ENCODE measurements at places on chromosomes 2 and 18.

DNA sequence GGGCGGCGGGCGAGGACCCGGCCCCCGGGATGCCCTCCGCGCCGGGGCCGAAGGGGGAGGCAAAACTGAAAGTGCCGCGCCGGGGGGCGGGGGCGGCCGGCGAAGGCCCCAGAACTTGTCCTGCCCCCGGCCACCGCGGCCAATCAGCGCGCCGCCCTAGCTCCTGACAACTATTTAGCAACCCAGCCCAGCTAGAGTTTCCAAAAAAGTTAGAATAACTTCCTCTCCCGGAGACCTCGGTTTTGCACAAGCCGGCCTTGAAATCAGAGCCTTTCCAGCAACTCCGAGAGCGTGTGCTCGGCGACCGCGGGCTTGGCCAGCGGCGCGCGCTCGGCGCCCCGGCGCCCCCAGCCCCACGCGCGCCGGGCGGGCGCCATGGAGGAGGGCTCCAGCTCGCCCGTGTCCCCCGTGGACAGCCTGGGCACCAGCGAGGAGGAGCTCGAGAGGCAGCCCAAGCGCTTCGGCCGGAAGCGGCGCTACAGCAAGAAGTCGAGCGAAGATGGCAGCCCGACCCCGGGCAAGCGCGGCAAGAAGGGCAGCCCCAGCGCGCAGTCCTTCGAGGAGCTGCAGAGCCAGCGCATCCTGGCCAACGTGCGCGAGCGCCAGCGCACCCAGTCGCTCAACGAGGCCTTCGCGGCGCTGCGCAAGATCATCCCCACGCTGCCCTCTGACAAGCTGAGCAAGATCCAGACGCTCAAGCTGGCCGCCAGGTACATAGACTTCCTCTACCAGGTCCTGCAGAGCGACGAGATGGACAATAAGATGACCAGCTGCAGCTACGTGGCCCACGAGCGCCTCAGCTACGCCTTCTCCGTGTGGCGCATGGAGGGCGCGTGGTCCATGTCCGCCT is at the start of gene TWIST2:
Gene TWIST2 (plus strand): TSS at position 245 of the 850 bp plus-strand sequence. CDS start 131 bp downstream, at position 376.
- DNase-seq, result no peak

GRCh38 chr2:28172114-28172898 is 220.4 kb upstream of the FOSL2 start:
- no peak for DNase-seq

DNA sequence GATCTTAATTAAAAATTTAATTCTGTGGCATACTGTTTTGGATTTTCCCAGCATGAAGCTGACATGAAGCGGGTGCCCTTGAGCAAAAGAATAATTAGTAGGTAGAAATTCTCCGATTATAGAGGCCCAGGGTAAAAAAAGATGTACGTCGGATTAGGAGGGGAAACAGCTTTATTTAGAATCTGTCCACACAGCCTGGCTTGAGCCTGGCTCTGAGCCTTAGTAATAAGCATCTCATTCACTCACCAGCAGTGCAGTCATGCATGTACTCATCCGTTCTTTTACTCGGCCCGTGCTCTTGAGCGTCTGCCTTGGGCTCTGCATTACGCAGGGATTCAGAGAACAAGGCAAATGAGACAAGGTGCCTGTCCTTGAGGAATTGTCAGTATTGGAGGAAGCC is 219.3 kb downstream of the AGAP1 start:
- no peak for DNase-seq

- DNase-seq, result no peak
Measured at GRCh38 chr2:155062922-155063258, 364.4 kb downstream of the KCNJ3 start.

DNA sequence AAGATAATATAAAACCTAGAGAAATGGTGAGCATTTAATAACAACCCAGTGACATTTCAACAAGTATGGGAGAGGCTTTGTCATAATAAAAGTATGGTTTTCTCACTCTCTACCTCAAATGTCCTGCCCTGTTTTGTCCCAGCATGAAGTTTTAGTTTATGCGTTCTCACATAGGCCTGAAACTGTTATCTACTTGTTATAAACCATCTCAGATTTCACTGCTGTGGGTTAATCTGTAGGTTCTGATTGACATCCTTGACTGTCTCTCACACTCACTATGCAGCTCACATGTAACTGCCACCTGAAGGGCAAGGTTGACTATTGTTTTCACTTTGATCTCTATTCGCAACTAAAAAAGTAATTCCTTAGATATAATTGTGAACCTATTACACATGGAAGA is 44.9 kb downstream of the ZEB2 start:
- no peak for DNase-seq

DNA sequence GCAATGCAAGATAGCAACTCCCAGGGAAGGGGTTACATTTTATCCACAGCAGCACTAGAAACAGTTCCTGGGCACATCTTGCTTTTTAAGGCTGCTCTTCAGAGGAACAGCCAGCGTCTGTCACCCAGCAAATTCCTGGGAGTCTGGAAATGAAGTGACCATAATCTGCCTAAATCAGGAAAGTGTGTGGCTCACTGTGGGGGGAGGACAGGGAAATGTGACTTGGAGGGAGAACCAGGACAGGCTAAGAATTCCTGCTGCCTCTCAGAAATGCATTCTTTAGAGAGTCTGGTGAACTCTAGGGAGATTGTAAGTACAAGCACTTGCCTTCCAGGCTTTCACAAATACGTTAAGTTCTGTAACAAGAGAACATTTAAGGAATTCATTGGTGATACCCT is 364.3 kb upstream of the SPHKAP start:
- no peak for DNase-seq

- DNase-seq, result no peak
Measured at GRCh38 chr2:139099721-139100120, 319.5 kb upstream of the NXPH2 start.

DNA sequence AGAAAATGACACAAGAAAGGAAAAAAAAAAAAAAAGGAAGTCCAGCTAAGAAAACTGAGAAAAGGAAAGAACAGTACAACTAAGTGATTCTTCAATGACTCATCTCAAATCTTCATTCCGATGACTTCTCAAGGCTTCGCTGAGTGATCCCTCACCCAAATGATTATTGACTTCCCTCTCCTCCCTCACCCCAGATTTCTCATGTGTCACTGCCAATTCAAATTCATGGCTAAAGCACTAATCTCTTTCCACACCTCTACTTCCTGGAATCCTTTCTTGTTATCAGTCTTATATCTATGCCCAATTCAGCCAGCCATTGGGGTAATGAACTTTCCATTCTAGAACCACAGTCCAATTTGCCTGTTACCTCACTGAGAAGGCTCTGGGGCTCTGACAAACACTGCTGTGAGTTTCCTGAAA is 7.2 kb upstream of the ABCB11 start:
- DNase-seq, result no peak

DNA sequence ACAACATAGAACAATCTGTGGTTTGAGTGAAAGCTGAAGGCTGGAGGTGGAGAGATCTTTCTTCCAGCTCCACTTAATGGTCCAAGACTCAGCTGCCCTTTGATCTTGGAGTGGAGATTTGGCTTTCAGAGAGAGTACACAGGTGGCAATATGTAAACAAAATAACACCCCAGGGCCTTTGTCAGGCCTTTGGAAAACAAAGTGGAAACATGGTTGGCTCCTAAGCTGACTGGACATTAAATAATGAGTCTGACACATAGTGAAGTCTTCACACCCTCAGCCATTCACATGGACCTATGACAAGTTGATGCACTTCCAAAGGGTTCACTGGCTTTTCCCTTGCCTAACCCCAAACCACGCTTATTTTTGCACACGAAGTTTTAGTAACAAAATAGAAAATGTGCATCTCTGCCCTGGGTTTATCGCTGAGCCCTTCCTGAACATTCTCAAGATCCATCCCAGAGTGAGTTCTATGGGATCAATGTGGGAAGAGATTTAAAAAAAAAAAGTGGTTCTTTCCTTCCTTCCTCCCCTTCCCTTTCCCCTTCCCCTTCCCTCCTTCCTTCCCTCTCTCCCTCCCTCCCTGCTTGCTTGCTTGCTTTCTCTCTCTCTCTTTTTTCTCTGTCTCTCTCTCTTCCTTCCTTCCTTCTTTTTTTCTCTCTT is 201.3 kb upstream of the NT5C1B start:
- DNase-seq, result no peak

DNA sequence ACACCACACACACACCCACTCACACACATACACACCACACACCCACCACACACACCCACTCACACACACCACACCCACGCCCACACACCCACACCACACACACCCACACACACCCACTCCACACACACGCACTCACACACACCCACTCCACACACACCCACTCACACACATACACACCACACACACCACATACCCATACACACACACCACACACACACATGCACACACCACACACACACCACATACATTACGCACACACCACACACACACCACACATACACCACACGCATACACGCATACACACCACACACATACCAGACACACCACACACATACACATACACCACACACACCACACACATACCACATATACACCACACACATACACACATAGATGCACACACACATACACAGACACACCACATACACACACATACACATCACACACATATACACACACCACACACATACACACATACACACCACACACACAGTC is 37.9 kb downstream of the MCFD2 start:
- DNase-seq, result no peak

GRCh38 chr2:232809349-232810124 is 33.2 kb upstream of the KCNJ13 start:
- DNase-seq, result no peak

DNA sequence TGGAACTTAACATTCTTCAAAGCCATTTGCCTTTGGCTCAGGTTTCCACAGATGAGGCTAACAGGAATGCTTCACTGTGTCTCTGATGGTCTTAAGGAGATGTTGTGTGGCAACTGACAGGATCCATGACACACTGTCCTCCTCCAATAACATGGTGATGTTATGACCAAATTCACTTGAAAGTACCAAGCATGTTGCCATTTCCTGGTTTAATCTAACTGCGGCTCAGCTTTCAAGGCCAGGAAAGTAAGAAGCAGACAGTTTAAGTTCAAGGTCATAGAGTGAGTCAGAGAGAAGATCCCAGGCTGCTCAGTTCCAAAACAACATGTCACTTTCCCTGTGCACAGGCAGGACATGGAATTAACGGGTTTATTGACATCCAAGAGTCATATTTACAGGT is 513.6 kb downstream of the STK39 start:
- no peak for DNase-seq

DNA sequence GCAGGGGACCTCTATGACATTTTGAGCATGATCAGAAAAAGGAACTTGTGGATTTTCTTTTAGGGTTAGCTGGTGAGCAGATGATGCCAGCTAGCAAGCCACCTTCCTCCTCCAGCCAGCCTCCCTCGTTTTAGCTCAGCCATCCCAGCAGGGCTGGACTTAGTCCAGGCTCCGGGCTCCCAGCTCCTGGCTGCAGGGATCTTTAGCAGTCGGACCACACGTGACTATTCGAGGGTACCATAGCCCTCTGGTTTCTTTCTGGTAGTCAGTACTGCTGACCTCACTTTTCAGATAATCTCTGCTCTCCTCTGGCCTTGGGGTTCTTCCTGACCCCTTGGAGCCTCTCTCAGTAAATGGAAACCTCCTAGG is 31.8 kb downstream of the NCK2 start:
- no peak for DNase-seq

DNA sequence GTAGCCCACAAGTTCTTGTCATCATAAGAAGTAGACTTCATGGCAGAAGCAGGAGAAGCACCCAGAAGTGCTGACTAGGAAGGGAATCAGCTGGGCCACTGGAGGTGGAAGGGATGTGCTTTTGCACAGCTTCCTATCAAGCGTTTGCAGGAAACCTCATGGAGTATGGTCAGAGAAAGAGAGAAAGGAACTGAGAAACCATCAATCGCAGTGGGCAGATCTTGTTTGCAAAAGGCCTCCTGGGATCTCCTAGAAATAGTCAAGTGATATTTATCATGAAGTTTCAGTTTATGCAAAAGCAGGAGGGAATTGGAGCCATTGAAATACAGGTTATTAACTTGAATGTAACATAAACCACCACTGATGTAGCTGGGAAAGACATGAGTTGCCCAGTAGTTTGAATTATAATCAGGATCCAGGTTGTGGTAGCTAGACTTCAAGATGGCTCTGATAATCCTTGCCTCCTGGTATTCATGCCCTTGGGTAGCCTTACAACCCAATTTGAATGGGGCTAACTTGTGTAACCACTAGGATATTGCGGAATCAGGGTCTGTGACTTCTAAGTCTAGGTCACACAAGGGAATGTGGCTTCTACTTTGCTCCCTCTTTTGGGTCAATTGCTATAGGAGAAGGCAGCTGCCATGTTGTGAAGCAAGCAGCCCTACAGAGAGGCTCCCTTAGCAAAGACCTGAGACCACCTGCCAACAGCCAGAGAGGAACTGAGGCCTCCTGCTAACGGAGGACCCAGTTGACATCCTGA is 69.8 kb upstream of the TCF4 start:
- no peak for DNase-seq

- no peak for DNase-seq
Measured at GRCh38 chr2:129334128-129334527, 645.3 kb upstream of the RAB6C start.

- DNase-seq, result no peak
Measured at GRCh38 chr2:22753476-22753875, 631.5 kb upstream of the KLHL29 start.

DNA sequence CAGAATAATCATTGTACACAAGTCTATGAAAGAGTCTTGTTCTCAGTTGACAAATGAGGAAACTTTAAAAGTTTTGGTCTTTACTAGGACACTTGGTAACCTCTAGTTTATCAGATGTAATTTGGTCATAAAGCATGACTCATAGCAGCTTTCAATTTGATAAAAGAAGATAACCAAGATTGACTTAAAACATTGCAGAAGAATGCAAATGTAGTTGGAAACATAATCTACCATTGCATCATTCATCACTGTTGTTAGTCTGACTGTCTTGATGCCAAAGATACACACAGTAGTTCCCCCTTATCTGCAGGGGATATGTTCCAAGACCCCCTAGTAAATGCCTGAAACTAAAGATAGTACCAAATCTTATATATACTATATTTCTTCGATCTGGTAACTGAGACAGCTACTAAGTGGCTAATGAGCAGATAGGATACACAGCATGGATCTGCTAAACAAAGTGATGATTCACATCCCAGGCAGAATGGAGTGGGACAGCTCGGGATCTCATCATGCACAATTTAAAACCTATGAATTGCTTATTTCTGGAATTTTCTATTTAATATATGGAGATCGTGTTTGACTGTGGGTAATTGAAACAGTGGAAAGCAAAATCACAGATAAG is 131.4 kb upstream of the CCDC68 start:
- no peak for DNase-seq

GRCh38 chr2:47617523-47618271 is 165.2 kb upstream of the MSH6 start:
- no peak for DNase-seq

GRCh38 chr2:109513749-109514588 is 99.8 kb downstream of the SEPTIN10 start:
- no peak for DNase-seq

- DNase-seq, result no peak
Measured at GRCh38 chr18:78860117-78860516, 119.5 kb upstream of the SALL3 start.

GRCh38 chr2:206438196-206438724 is 5.1 kb upstream of the ADAM23 start:
- no peak for DNase-seq

- DNase-seq, result no peak
Measured at GRCh38 chr2:105793196-105793975, 48.7 kb downstream of the NCK2 start.

Data from H1 (cell line).